ENCODE measurements at places on chromosomes 16 and 17.

- no peak for DNase-seq
Observed at GRCh38 chr17:57701124-57701523, 44.0 kb downstream of the CCDC182 start.

DNA sequence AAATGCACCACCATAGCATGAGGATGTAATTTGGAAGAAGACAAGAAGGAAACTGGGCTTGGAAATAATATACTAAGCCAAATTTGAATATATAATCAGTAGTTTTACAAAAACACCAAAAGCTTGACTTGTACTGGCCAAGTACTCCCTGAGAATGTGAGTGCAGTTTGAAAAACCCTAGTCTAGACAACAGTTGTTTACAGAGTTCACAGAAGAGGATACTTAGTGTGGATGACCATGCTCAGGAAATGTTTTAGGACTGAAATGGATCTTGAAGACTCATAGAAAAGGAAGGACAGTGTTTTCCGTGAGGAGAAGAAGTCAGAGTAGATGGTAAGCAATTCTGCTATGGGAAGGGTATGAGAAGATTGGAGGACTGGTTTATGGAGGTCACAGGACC lies 1.9 kb upstream of the CDYL2 start:
- no peak for DNase-seq

GRCh38 chr16:85365120-85365519 lies 248.0 kb upstream of the GSE1 start:
- DNase-seq: no peak

DNA sequence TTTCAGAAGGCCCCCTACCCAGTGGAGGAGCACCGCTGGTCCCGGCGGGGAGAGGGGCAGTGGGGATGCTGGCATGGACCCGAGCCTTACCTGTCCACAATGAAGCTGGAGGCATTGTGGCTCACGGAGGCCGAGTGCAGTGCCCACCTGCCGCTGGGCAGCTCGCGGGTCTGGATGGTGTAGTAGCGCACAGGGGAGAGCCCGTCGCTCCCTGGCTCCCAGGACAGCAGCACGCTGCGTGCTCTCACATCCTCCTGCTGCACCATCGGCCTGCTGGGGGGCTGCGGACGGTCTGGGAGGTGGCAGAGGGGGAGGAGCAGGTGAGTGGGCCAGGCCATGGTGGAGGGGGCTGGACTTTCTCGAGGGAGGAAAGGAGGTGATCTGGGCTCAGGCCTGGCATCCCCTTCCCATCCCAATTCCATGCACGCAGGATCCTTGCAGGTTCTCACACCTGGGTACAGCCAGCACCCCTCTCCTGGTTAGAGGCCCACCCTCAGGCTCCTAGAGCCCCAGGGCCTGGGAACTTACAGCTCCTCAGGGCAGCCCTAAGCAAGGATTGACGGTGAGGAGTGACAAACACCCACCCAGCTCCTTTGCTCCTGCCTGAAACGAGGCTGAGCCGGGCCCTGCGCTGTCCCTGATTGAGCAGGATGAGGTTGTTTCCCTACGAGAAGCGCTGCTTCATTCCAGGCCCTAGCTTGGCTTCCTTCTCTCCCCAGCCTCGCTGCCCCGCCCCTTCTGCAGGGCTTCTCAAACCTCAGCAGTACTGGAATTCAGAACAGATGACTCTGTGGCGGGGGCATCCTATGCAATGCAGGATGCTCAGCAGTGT lies 76.2 kb upstream of the CDC42EP4 start:
- DNase-seq: no peak

GRCh38 chr17:61240851-61241468 lies 158.7 kb upstream of the TBX2 start:
- DNase-seq: no peak

DNA sequence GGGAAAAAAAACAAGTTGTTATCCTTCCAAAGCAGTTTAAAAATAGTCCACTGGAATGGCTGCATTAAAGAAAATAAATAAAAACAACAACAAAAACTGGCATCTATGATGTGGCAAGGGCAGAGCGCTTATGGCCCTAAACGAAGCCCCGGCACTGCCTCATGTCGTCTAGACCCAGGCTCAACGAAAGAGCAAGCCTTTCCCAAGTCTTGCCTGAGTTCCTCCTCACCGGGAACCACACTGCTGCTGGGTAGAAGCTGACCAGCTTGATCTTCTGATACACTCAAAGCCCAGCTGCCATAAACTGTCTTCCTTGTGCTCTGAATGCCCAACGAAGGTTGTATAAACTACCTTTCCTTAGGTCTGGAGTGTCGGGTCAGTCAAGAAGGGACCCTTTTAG lies 37.0 kb downstream of the NDEL1 start:
- DNase-seq: no peak

DNA sequence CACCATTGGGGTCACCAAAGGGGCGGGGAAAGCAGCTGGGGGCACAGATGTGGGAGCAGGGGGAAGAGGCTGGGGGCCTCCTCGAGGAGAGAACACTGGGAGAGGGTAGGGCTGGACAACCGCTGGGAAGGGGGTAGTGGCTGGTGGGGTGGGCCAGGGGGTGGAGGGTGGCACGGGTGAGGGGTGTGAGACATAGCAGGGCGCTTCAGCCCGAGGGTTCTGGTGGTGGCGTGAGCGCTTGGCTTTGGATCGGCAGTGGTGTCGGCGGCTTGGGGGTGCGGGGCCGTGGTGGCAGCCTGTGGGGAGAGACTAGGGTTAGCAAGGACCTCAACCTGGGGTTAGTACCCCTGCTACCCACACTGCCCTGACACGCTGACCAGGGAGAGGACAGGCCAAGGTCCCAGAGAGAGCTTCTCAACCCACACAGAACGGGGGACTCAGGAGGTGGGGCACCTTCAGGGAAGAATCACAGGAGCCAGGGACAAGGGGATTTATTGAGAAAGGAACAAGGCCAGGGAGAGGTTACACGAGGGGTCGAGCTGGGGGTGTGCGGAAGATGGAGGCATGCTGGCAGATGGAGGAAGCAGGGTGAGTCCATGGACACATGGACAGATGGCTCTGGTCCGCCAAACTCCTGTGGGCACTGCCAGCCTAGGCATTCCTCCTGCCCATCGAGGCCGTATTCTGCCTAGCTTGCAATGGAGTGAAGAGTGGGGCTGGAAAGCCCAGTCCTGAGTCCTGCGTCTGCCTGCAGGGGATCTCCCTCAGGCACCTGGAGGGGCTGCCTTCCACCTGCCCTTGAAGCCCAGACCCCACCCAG lies 8.4 kb downstream of the PER1 start:
- DNase-seq: no peak

- DNase-seq: no peak
Observed at GRCh38 chr16:58176608-58177352, 21.1 kb downstream of the CSNK2A2 start.

DNA sequence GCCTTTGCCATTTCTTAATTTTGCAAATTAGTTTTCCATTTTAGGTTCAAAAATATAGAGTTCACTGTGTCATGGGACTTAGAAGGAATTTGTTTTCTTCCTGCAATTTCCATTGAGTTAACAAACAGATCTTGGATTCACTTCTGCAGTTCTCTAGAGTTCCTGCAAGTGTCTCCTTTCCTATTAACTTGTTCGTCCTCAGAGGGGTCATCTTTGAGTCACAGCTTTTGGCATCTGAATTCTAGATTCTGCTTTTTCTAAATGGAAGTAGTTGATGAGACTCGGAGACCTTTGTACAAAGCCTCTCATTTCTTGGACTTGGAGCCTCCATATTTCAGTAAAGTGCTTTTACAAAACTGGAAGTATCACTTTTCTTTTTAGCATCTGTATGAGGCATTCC lies 323.3 kb downstream of the BCAS3 start:
- no peak for DNase-seq

DNA sequence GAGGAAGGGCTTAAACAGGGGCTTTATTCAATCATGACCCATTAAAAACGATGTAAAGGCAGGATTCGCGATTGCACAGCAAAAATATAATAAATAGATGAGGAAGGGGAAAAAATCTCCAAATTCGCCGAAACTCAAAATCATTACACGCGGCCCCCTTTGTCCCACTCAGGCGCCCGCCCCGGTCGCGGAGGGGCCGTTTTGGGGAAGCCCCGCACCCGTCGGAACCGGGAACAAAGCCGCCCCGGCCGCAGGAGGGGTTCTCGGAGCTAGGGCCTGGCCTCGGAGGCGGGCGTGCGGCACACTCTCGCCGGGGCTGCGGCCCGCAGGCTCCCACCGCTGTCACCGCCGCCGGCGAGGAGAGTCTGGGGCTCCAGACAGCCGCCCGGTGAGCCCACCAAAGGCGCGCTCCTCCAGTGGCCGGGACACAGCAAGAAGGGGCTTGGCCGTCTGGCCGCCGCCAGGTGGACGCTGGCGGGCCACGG lies 521 bp downstream of the C16orf87 start:
- DNase-seq: no peak

DNA sequence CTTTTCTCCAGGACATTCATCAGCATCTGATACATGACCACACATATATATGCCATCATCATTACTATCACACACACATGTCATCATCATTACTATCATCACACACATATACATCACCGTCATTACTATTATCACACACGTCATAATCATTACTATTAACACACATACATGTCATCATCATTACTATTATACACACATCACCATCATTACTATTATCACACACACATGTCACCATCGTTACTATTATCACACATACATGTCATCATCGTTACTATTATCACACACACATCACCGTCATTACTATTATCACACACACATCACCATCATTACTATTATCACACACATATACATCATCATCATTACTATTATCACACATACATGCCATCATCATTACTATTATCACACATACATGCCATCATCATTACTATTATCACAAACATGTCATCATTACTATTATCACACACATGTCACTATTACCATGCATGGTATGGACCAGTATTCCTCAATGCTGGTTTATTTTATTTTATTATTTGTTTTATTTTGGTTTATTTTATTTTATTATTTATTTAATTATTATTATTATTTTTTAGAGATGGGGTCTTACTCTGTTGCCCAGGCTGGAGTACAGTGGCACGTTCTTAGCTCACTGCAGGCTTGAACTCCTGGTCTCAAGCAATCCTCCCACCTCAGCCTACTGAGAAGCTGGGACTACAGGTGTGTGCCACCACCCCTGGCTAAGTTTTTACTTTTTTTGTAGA lies 46.3 kb upstream of the CNEP1R1 start:
- no peak for DNase-seq

DNA sequence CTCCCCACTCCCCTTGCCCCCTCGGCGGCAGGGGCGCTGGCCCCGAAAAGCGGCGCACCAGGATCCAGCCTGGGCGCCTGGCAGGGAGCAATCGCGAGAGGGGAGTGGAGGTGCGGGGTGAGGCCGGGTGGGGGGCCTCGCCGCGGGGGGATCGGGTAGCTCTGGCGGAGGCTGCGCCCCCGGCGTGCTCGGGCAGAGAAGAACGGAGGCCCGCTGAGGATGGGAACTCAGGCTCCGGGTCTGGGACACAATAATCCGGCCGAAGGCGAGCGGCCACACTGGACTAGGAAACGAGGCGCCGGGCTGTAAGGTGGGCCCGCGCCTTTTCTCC lies 721 bp upstream of the PCGF2 start:
- no peak for DNase-seq

- DNase-seq: no peak
Observed at GRCh38 chr17:66747578-66748275, 87.2 kb upstream of the CACNG5 start.

DNA sequence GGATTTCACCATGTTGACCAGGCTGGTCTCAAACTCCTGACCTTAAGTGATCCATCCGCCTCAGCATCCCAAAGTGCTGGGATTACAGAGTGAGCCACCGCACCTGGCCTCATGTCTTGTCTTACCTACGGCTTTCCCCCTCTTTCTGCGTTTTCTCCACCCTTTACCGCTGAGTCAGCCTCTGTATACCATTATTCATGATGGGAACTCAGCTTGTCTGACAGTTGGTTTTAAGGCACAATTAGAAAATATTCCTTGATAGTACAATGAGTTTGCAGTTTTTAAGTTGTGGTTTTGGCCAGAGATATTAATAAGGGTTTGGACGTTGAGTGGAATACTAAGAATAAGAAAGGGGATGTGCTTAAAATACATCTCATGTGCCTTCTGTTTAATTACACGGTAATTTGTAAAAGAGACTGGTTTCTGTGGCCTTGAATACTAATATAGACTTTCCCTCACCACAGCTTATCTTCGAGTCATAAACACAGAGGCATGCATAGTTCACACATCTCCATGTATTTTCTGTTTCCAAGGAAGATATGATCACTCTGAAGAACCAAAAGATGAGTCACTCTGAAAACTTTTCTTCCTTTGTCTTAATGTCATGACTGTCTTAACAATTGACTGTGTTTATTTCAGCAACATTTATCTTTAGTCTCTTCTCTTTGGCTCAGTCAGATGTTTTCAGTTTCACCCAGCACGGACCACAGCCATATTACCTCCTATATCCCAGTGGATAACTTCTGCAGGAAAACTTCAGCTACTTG lies 54.4 kb downstream of the PITPNC1 start:
- no peak for DNase-seq

GRCh38 chr17:57357392-57357784 lies 101.1 kb downstream of the MSI2 start:
- no peak for DNase-seq

DNA sequence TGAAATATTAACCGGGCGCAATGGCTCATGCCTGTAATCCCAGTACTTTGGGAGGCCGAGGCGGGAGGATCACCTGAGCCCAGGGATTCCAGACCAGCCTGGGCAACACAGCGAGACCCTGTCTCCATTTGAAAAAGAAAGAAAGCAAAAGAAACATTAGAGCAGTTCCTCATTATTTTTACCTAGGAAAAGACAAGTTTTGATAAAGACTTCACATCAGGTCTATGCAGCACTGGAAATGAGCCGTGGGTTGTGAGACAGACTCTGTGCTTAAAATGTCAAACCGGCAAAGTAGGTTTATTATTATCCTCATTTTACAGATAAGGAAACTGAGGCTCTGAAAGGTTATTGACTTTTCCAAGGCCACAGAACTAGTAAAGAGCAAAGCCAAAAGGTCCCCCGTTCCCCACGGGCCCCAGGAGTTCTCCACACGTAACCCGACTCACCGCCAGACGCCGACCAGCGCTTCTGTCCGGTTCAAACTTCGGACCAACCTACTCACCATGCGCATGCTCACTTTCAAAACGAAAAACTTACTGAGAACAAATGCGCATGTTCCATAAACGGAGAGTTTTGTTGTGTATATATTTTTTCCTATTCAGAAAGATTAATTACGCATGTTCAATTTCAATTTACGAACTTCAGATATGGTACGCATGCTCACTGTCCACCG lies 356 bp downstream of the TUBD1 start:
- no peak for DNase-seq

- DNase-seq: no peak
Observed at GRCh38 chr17:39123627-39124026, 27.8 kb downstream of the PLXDC1 start.

DNA sequence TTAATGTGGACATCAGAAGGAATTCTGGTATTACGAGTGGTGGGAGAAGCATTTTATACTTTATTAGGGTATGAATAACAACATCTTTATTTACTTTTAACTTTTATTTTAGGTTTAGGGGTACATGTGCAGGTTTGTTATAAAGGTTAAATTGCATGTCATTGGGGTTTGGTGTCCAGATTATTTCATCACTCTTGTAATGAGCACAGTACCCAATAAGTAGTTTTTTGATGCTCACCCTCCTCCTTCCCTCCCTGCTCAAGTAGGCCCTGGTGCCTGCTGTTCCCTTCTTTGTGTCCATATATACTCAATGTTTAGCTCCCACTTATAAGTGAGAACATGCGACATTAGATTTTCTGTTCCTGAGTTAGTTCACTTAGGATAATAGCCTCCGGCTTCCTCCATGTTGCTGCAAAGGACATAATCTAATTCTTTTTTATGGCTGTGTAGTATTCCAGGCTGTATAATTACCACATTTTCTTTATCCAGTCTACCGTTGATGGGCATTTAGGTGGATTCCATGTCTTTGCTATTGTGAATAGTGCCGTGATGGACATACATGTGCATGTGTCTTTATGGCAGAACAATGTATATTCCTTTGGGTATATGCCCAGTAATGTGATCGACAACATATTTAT lies 456.2 kb downstream of the XYLT1 start:
- no peak for DNase-seq

All from activated CD4-positive, alpha-beta T cell treated with anti-CD3 and anti-CD28 coated beads, Interleukin-2, amount 50 U/mL, for 4 hours (primary cell).